ENCODE measurements at places on chromosomes 1 and 21. TPM values are rescaled to one million over a fixed set of nuclear protein-coding genes. Genes with fewer than 3 reads are reported as not detected.

The SPRR1B gene
- not detected for total RNA-seq

The KHDRBS1 gene
- total RNA-seq: 133 TPM

The SLC30A10 gene
- 0.53 TPM for total RNA-seq

The NBPF4 gene
- total RNA-seq: not detected

The GJA9 gene
- not detected for total RNA-seq
